NCI-H2107 (cell line): ENCODE measurements at places on chromosomes 5 and 9.

GRCh38 chr9:123318202-123318601 lies 37.8 kb upstream of the CRB2 start:
- no peak for DNase-seq

GRCh38 chr5:122063836-122064235 lies 14.2 kb downstream of the LOX start:
- no peak for DNase-seq

DNA sequence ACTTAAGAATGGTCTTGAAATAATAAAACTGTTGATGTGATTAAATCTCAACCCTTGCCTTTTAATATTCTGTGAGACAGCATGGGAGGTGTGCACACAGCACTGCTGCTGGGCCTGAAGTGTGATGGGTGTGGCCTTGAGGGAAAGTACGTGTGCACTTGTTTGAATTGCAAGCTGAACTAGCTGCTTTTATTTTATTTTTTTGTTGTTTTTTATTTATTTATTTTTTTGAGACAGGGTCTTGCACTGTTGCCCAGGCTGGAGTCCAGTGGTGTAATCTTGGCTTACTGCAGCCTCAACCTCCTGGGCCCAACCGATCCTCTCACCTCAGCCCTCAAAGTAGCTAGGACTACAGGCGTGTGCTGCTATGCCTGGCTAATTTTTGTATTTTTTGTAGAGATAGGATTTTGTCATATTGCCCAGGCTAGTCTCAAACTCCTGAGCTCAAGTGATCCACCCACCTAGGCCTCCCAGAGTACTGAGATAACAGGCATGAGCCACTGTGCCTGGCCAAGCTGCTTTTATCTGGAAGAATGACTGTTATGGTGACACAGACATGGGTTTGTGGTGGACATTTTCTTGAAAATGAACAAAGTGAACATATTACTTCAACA lies 58.9 kb downstream of the GPR107 start:
- DNase-seq, result no peak

DNA sequence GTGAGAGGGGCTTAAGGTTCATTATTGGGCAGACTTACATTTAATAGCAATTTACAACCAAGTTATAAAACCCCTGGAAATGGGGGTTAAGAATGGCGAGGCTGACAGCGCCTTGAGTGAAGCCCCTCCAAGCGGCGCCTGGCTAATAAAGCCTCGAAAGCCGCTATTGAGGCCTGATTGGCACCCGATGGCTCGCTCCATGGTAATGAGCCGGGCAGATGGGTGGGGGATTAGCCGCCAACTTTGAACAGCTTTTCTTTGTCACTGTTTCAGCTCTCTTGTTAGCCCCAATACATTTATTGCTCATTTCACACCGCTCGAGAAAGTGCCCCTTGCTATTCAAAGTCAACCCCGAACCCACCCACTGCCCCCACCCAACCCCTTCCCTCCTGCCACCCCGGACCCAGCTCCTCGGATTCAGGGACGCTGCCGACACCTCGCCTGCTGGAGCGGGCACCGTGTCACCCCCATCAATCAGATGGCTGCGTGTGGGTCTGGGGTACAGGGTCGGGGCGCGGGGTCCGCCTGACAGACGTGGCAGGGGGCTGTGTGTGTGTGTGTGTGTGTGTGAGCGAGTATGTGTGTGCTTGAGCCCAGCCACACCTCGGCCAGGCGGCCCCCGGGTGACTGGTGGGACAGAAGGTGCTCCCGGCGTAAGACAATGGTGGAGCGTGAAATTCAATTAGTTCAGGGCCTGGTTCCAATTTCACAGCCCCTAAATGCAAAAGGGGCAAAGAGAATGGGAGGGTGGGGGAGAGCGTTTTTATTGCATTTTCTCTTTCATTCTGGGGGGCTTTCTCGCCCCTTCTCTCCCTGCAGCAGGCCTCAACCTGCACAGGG lies 34.2 kb downstream of the ASS1 start:
- DNase-seq, result no peak

DNA sequence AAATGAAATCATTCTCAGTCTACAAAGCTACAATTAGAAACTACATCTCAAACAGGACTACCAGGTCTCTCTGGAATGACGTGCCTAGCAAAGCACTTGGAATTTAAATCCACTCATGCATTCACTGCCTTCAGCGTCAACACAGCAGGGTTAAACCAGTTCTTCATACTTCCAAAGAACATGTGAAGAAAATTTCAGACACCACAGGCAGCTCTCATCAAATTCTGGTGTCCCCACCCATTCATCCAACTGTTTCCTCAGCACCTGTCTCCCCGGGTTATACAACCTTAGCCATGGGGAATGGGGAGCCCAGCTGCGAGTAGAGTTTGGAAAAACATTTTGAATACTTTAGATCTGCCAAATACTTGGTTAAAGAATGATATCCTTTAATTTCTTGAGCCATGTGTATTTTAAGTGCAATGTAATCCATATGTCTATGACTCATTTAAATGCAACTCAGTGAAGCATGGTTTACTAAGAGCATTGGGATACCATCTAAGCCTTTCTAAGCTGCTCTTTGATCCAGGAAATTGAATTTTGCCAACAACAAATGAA lies 17.5 kb downstream of the ADAM19 start:
- DNase-seq, result no peak

- DNase-seq, result no peak
Measured at GRCh38 chr9:110876929-110877328, 161.3 kb downstream of the LPAR1 start.

- DNase-seq, result no peak
Measured at GRCh38 chr5:139930406-139930805, 112.7 kb downstream of the NRG2 start.

GRCh38 chr5:93902288-93902687 lies 160.9 kb upstream of the POU5F2 start:
- DNase-seq, result no peak

DNA sequence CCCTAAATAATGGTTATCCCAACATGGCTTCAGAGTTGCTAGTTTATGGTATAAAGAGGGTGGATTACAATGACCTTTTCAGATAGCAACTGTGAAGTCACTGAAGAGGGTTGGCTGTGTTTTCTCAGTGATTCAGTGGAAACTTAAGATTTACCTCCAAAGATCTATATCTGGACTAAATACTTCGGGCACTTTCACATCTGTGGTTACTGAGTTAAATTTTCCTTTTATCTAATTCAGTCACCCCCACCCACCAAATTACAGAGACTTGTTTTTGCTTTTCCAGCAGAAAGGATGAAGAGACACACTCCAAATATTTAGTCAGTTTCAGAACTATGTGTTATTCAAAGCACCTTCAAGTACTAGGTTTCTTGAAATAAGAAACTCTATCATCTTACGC lies 573.2 kb downstream of the CCDC171 start:
- no peak for DNase-seq

DNA sequence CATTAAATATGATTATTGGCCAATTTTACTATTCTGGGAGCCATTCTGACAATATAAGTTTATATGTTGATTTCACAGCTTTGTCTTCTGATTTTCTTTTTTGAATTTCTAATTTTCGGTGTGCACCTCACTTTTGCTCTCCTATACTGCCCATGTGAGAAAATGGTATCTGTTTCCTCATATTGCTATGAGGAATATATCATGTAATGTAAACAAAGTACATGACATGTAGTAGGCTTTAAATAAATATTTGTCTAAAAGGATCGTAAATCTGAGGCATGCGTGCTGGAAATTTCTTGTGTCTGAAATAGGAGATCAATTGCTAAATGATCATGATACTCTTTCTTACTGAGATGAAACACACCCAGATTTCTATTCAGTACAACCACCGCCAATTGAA lies 119.9 kb downstream of the ZDHHC21 start:
- DNase-seq, result no peak

- peak; percentile 1 for DNase-seq
Measured at GRCh38 chr5:142611154-142611553, 74.7 kb downstream of the FGF1 start.

DNA sequence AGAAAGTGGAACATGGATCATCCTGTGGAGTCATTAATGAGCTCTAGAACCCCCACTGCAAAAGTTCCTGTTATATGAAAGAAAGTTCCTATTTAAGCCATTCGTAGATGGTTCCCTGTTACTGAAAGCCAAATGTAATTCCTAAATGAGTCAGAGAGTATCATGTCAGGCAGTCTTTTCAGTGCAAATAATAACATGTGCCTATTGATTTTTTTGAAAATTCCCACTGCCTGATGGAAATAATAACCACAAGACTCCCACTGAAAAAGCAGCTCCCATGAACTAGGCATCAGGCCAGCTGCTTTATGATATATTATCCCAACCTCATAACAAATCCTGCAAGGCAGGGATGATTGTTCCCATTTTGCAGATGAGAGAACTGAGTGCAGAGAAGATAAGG lies 217.2 kb downstream of the DAB2IP start:
- no peak for DNase-seq
